ENCODE measurements at places on chromosomes 2 and 18. TPM values are rescaled to one million over a fixed set of nuclear protein-coding genes. Genes with fewer than 3 reads are reported as not detected.

Gene CD207
- not detected for total RNA-seq

DNA sequence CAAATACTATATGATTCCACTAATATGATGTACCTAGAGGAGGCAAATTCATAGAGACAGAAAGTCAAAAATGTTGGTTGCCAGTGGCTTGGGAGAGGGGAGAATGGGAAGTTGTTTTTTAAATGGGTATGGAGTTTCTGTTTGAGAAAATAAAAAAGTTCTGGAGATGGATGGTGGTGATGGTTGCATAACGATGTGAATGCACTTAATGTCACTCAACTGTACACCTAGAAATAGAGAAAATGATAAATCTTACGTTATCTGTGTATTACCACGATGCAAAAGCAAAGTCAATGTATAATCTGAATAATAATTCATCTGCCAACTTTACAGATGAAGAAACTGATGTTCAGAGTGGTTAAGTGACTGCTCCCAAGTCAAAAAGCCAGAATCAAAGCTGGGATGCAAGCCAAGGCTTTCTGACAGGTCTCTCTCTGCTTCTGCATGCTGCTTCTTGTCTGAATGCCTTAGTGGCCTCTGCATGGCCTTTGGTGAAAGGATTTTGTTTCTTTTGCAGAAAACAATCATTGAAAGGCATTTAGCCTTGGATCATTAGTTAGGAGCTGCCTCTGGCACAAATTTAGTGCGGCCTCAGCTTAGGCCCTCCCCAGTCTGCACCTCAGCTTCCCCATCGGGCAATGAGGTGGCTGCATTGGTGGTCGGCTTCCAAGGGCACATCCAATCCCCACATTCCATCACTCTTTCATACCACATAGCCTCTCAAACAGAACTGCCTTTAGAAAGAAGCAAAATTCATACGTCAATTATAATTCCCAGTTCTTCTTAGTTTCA is 46.5 kb upstream of the MYCN start:
- no peak for DNase-seq

DNA sequence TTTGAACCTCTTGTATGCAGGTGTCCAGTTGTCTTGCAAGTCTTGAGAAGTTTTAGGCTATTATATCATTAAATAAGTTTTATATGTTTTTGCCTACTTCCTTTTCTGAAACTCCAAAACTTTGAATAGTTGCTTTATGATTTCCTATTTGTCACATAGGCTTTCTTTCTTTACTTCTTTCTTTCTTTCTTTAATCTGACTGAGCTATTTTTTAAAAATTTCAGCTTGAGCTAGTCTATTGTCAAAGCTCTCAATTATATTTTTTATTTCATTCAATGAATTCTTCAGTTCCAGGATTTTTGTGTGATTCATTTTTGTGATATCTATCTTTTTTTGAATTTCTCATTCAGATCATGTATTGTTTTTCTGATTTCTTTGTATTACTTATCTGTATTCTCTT is 102.1 kb upstream of the TMEM178A start:
- no peak for DNase-seq

DNA sequence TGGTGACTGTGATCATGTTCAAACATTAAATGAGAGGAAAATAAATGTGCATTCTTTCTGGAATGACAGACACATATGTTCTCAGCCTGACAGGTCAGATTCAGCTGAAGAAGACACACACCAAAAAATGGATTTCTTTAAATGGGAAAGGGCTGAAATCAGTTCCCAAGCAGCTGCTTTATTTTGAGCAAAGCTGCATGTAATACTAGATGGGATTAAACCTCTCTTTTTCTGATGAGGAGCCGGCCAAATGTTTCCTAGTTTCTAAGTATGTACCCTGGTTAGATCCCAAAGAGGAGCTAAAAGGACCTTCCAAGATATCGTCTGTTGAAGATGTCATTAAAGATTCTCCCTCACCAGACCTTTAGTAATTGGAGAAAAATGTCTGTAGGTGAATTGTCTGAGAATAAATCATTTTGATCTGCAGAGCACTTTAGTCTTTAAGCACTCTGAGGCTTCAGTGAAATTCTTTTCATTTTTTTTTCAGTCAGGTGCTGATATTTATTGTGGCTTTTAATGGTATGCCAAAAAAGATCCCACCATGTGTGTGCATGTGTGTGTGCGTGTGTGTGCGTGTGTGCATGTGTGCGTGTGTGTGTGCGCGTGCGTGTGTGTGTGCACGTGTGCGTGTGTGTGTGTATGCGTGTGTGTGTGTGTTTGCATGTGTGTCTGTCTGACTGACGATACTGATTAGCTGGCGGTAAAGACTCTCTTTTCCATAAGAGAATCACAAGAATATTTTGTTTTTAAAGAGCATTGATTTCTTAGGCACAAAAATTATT is 175.8 kb downstream of the IRS1 start:
- no peak for DNase-seq

GRCh38 chr2:39408351-39409136 is 28.5 kb downstream of the MAP4K3 start:
- no peak for DNase-seq
